ENCODE measurements at places on chromosomes 2 and 18. TPM values are rescaled to one million over a fixed set of nuclear protein-coding genes. Genes with fewer than 3 reads are reported as not detected.

SNRNP200 gene
- 96.1 TPM for total RNA-seq

PUS10 gene
- total RNA-seq: 8.6 TPM

ST8SIA5 gene
- total RNA-seq: 0.23 TPM

AQP12A gene
- not detected for total RNA-seq

LYG2 gene
- total RNA-seq: not detected

COL4A4 gene
- 14.1 TPM for total RNA-seq

AMER3 gene
- total RNA-seq: not detected

PRSS56 gene
- total RNA-seq: not detected

CYP27C1 gene
- total RNA-seq: 0.10 TPM

SH2D6 gene
- total RNA-seq: 0.60 TPM

NT5C1B gene
- total RNA-seq: not detected

REG1A gene
- total RNA-seq: not detected

RAD51AP2 gene
- 0.12 TPM for total RNA-seq

BCL11A gene
- total RNA-seq: 7.3 TPM

EMILIN2 gene
- total RNA-seq: 28.2 TPM

ORMDL1 gene
- 55.3 TPM for total RNA-seq

BCL2 gene
- total RNA-seq: 8.7 TPM

USP34 gene
- 108 TPM for total RNA-seq

EMILIN1 gene
- 151 TPM for total RNA-seq

RBMS1 gene
- total RNA-seq: 91.7 TPM

CGREF1 gene
- total RNA-seq: 3.4 TPM

METTL8 gene
- 19.2 TPM for total RNA-seq

COL6A3 gene
- 598 TPM for total RNA-seq

MFSD2B gene
- 0.31 TPM for total RNA-seq

DNAJC5G gene
- total RNA-seq: not detected

CD207 gene
- total RNA-seq: 0.13 TPM

RAB27B gene
- 66.6 TPM for total RNA-seq

ASB18 gene
- not detected for total RNA-seq

AGXT gene
- not detected for total RNA-seq

NEU2 gene
- not detected for total RNA-seq

MATN3 gene
- 3.7 TPM for total RNA-seq

CAMKMT gene
- 17.5 TPM for total RNA-seq

MARCO gene
- 425 TPM for total RNA-seq

PJVK gene
- 2.0 TPM for total RNA-seq

TUBB6 gene
- 90.0 TPM for total RNA-seq

GRB14 gene
- 9.4 TPM for total RNA-seq

POTEI gene
- total RNA-seq: not detected

CIDEA gene
- total RNA-seq: not detected

GPAT2 gene
- total RNA-seq: 2.8 TPM

RAB6C gene
- total RNA-seq: not detected

SULT1C4 gene
- total RNA-seq: 3.6 TPM

PARD3B gene
- 24.6 TPM for total RNA-seq

C2orf72 gene
- total RNA-seq: 1.1 TPM

AGFG1 gene
- 118 TPM for total RNA-seq

PAIP2B gene
- total RNA-seq: 5.9 TPM

GALNT5 gene
- total RNA-seq: 23.0 TPM

CCNYL1 gene
- total RNA-seq: 20.6 TPM

G6PC2 gene
- total RNA-seq: not detected

IL36B gene
- not detected for total RNA-seq

UBE2F gene
- total RNA-seq: 58.9 TPM

CRYBA2 gene
- not detected for total RNA-seq

CHRND gene
- not detected for total RNA-seq
